ENCODE measurements at places on chromosomes 3 and 15.

DNA sequence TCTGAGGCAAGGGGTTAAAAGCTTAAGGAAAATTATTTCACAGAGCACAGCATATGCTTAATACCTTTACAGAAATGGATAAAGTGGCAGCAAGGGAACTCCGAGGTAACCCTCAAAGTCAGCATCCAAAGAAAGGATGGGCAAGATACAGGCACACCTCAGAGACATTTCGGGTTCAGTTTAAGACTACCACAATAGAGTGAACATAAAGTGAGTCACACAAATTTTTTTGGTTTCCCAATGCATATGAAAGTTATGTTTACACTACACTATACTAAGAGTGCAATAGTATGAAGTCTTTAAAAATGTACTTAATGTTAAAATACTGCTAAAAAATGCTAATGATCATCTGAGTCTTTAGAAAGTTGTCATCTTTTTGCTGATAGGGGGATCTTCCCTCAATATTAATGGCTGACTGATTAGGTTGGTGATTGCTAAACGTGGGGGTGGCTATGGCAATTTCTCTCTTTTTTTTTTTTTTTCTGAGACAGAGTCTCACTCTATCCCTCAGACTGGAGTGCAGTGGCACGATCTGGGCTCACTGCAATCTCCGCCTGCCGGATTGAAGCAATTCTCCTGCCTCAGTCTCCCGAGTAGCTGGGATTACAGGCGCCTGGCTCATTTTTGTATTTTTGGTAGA lies 10.0 kb downstream of the UBR1 start:
- DNase-seq, result no peak

DNA sequence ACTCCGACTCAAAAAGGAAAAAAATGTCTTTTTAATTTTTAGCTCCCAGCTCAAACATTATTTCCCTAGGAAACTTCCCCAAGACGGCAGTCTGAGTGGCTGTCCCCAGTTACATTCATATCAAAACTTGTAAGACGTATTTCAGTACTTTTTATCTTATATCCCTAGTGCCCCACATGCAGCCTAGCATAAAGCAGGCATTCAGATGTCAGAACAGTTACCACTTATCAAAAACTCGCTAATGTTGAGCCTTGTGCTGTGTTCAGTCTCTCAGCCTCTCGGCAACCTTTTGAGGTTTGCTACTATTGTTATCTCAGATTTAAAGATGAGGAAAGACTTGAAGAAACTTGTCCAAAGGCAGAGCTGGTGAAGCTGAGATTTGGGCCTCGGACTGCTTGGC lies 6.6 kb upstream of the SELENOS start:
- DNase-seq, result no peak

GRCh38 chr3:100811779-100812507 lies 102.6 kb downstream of the TFG start:
- no peak for DNase-seq

GRCh38 chr3:156787001-156787400 lies 39.2 kb upstream of the LEKR1 start:
- no peak for DNase-seq

- no peak for DNase-seq
Observed at GRCh38 chr3:31959251-31959650, 21.8 kb downstream of the OSBPL10 start.

DNA sequence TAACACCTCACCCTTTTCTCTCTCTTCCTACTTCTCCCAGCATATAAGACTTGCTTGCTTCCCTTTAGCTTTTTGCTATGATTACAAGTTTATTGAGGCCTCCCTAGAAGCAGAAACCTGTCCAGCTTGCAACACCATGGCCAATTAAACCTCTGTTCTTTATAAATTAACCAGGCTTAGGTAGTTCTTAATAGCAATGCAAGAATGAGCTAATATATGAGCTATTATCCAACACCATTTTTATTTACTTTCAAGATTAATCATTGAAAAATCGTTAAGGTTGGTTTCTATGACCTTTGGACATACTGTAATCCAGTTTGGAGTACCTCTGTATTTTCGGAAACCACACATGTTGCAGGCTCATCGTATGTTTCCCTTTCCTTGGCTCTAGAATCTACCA lies 643.1 kb downstream of the ZPLD1 start:
- no peak for DNase-seq

- peak; percentile 51 for DNase-seq
Observed at GRCh38 chr3:177591379-177591778, 394.1 kb upstream of the TBL1XR1 start.

- no peak for DNase-seq
Observed at GRCh38 chr3:130488288-130488687, 28.7 kb upstream of the COL6A6 start.

DNA sequence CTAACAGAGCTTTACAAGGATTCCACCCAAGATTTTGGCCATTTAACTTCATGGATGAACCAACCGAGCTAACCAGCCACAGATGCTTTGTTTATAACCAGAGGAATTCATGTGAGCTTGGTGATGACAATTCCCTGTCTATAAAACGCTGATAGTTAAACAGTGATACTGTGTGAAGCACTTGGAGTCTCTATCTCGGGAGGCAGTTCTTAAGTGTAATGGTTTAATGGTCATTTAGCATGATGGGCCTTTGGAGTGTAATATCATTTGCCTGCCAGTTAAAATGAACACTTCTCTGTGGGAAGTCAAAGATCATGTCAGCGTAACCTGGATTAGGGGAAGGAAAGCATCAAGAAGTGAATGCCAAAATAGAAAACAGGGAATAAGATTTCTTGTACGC lies 368.6 kb upstream of the THRB start:
- no peak for DNase-seq

DNA sequence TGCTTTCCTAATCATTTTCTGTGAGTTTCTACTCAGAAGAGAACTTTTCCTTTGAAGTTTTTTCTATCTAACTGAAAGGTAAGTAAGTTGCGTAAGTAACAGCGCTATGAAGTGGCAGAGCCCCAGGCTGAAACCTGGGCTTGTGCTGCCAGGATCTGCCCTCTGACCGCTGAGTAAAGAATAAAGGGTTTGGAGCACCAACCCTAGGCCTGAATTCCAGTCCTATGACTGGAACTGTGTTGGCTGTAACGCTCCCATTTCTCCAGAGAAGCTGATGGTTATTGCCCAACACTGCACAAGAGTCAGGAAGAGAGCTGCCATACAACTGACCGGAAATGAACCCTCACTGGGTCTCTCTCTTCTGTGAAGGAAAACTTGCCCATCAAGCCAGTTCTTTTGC lies 87.0 kb downstream of the FOXB1 start:
- DNase-seq, result peak; percentile 21

- DNase-seq, result no peak
Observed at GRCh38 chr3:162879021-162879562, 1382.5 kb downstream of the OTOL1 start.

- DNase-seq, result no peak
Observed at GRCh38 chr3:110327870-110328269, 743.7 kb upstream of the NECTIN3 start.

- no peak for DNase-seq
Observed at GRCh38 chr3:154125378-154126030, 4.3 kb downstream of the ARHGEF26 start.

- DNase-seq, result peak; percentile 92
Observed at GRCh38 chr3:23991683-23992628, 46.9 kb downstream of the NR1D2 start.

DNA sequence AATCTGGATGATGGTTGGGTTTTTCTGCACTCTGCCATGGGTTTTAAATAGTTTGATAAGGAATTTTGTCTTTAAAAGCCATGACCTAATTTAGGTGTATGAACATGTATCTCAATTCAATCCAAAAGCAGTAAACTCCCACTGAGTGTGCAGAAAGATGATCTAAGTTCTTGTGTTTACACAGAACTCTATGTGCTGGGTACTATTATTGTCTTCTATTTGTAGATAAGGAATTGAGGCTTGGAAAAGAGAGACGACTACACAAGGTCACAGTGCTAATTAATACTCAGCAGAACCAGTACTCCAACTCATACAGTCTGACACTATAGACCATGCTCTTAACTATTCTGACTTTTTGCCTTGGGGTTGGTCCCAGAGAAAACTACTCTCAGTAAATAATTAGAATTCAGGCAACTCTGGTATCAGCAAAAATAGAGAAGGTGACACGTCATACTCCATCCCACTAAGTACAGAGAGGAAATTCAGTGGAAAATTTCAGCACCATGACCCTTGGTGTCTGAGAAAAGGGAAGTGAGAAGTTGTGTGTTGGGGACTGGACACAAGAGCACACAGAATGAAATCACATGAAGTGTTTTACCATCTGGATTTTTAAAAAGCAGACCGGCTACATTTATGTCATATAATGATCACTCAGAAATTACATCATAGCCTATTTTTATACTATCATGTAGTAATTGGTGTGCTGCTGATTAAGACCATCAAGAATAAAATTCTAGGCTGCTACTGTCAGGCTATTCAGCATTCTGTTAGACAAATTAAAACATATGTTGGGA lies 18.3 kb upstream of the MYH15 start:
- DNase-seq, result peak; percentile 20

DNA sequence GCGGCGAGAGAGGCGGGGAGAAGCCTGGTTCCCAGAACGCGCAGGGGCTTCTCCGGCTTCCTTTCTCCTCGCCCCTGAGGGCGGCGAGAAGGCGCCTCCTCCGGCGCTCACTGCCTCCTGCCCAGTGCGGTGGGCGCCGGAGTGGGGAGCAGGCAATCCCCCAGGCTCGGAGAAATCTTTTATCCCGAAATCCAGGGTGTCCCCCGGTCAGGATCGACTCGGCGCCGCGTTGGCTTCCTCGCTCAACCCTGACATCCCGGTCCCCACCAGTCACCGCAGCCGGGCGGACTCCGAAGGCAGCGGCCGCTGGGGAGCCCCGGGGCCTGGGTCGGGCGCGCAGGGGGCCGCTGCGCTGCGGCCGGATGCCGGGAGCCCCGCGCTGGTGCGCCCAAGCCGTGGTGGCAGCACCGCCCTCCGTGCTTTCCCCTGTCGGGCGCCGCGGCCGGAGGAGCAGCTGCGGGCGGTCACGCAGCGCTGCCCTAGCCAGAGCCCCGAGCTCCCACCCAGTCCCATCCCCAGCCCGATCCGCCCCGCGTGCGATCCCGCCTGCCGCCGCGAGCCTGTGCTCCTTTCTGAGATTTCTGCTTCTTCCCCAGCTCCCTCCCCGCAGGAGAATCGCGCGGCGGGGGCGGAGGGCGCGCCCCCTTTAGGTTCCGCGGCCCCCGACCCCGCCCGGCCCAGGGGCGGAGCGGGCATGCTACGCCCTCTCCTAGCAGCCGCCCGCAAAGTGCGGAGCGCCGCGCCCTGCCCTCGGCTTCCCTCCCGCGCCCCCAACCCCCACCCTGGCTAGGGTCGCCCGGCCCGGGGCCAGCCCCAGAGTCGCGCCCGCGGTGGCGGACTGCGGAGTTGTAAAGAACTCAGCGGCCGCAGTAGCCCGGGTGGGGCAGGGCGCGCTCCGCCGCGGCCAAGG lies 683 bp upstream of the CACNA2D3 start:
- DNase-seq, result no peak

DNA sequence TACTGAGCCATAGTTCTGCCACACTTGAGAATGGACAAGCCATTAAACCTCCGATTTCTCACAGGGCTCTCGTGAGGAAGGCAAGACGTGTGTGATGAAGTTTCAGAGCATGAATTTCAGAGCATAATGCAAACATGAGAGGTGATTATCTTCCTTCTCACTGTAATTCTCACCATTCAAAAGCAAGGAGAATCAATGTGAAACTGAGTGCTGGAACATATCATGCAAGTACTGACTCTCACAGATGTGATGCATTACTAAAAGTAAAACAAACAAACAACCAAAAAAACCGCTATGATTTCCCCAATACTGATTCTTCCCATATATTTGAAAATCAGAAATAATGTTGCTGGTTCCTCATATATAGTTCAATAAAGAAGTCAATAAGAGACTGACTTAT lies 23.7 kb downstream of the P3H2 start:
- no peak for DNase-seq

All from globus pallidus (tissue), 1 donor.